ENCODE measurements at places on chromosomes 5 and 9.

DNA sequence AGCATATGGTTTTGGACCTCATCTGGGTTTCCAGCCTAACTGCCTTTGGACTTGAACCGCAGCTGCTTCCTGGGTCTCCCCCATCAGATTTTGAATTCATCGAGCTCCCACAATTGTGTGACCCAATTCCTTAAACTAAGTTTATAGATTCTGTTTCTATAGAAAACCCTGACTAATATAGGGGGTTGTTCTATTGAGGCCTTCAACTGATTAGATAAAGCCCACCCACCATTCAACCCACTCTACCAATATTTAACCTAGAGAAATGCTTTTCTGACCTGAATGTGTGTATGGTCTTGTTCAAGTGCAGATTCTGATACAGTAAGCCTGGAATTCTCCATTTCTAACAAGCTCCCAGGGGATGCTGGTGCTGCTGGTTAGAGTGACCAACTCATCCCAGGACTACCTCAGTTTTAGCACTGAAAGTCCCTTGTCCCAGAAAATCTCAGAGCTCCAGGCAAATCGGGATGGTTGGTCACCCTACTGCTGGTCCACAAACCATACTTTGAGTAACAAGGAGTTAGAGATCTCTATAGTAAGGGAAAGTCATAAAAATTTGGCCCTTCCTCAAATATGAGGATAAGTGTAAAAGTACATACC is 31.7 kb upstream of the GNE start:
- DNase-seq = no peak

DNA sequence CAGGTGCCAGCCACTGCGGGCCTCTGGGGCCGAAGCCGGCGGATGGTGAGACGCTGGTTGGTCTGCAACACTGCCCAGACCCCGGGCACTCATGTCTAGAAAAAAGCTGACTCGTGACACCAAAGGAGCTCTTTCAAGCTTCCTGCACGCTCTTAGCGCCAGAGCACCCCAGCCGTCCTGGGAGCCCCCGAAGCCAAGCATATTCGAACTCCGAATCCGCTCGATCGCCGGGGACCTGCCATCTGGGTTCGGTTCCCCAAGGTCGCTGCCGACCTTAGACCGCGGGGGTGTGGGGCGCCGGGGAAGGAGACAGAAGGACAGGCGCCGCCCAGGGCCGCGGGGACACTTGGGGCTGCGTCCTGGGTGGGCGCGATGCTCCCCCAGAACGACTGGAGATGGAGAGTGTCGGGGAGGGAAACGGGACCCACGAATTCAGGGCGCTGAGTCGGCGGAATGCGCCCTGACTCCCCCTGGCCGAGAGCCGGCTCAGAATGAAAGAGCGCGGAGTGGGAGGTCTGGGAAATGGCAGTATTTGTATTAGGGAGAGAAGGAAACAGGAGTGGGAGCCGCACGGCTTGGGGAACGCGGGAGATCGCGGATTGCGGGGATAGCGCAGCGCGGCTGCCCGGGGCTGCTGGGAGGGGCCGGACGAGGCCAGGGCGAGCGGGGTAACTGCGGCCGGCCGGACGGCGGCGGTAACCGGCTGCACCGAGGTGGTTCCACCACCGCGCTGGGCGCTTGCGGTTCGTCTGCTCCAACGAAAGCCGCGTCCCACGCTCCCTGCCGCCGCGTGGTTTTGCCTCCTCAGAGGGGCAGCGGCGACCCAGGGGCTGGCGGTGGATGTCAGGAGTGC is 20.1 kb upstream of the MARCHF6 start:
- no peak for DNase-seq

- no peak for DNase-seq
These were observed 2.9 kb upstream of the ISCA1 start for GRCh38 chr9:86285261-86285660.

- no peak for DNase-seq
These were observed 170.4 kb upstream of the TBCA start for GRCh38 chr5:77946381-77947040.

DNA sequence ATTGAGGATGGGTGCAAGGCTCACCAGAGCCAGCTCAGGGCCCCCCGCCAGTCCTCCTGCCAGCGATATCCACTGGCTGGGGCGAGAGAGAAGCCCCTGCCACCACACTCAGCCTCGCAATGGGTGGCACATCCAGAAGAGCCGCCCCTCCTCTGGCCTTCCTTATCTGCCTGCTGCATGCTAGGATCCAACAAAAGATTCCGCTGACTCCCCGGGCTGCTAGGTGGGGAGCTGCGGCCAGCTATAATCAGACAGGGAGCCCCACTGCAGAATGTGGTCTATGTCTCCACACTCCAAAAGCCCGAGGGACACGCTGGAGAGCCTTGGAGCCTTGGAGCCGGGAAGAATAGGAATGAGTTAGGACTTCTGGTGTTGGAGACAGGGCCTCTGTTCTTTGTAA is 32.8 kb downstream of the COL23A1 start:
- no peak for DNase-seq

DNA sequence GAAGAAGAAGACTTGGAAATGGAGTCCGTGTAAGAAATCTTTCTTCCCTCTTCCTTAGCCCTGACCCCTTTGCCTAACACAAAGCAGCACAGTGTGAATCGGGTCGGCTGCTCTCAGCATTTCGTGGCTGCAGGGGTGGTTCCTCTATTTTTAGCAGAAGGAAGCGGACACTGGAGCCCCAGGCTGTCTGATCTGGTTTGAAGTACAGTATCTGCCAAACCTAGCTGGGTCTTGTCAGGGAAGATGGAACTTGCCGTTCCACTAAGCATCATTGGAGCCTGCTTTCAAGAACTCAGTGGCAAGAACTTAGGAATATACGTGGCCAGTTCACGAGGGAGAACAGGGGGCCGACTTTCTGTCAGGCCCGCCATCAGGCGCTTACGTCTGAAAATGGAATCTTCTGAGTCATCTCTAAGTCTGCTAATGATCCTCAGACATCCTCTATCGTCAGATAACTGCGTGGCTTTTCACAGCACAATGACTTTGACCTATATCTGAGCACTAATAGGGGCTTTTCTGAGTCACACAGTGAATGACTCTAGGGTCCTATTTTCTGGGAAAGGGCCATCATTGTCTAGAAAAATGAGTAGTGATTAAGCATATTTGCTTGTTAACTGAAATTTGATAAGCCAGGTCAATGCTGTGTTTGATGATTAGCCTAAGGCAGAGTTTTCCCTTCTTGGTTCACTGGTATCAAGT is 43.3 kb upstream of the NCS1 start:
- peak; percentile 38 for DNase-seq

Data from breast epithelium (tissue), 4 donors.